ENCODE measurements at places on chromosomes 11 and 22. TPM values are rescaled to one million over a fixed set of nuclear protein-coding genes. Genes with fewer than 3 reads are reported as not detected.

The INSC gene
- total RNA-seq: not detected

The FGF19 gene
- total RNA-seq: not detected

The CTSW gene
- total RNA-seq: not detected

The ME3 gene
- 80.8 TPM for total RNA-seq

The ADORA2A gene
- 1.7 TPM for total RNA-seq

Data from PC-3 (cell line).